ENCODE measurements at places on chromosomes 13 and 19. TPM values are rescaled to one million over a fixed set of nuclear protein-coding genes. Genes with fewer than 3 reads are reported as not detected.

GRCh38 chr13:57452228-57452627 lies 179.3 kb upstream of the PCDH17 start:
- H3K27ac ChIP-seq = no peak overlapping the region
- no peaks in the 10 kb centered on the region for H3K36me3 ChIP-seq
- H3K4me3 ChIP-seq = no peak overlapping the region
- no peaks in the 10 kb centered on the region for H3K4me1 ChIP-seq
- H3K27me3 ChIP-seq = no peaks in the 10 kb centered on the region

DNA sequence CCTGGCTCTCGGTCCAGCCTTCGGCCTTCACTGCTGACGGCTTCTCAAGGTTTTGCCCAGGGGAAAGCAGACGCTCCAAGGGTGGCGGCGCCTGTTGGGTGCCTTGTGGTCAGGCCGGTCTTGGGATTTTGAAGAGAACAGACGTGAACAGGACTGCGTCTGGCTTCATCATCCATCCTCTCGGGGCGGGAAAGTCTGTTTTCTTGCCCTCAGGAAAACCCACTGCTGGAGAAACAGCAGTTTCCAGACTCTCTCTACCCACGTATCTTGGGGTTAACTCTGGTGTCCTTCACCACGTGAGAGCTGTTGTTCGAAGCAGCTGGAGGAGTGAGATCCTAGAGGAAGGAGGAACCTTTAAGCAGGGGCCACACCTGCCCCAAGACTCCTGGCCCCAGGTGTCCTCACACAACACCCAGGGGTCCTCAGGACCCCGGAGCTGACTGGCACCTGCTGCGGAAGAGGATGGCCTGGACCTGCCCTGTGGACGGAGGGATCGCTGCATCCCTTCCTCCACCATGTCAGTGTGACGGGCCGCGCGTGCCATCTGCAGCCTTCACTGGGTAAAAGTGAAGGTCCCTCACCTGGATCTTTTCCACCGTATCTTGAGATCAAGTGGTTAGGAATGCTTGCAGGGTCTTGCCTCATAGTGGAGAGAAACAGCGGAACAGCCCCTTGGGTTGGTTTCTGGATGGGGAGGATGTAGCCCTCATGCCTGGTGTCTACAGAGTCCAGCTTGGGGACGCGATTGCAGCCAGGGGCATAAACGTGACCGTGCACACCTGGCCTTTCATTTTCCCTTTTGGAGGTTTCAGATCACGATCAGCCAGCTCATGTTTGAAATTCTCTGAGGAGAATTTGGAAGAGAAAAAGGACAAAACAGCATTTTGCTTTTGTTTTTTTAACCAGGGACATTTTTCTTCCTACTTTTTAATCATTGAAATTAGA lies 69.5 kb upstream of the MCF2L start:
- H3K4me1 ChIP-seq = peaks cover 6% of the 10 kb centered on the region
- no peak overlapping the region for H3K4me3 ChIP-seq
- peaks cover 7% of the 10 kb centered on the region for H3K27me3 ChIP-seq
- H3K36me3 ChIP-seq = no peaks in the 10 kb centered on the region
- DNase-seq = no peak

- no peak overlapping the region for H3K4me3 ChIP-seq
- no peaks in the 10 kb centered on the region for H3K4me1 ChIP-seq
- peaks cover 4% of the 10 kb centered on the region for H3K27me3 ChIP-seq
- no peak for DNase-seq
- no peak overlapping the region for H3K27ac ChIP-seq
- H3K36me3 ChIP-seq = no peaks in the 10 kb centered on the region
Measured at GRCh38 chr13:102291587-102292218, 110.1 kb downstream of the FGF14 start.

GRCh38 chr13:68047889-68048288 lies 817.8 kb upstream of the PCDH9 start:
- no peaks in the 10 kb centered on the region for H3K27me3 ChIP-seq
- no peak for DNase-seq
- no peak overlapping the region for H3K27ac ChIP-seq
- H3K4me3 ChIP-seq = no peak overlapping the region
- H3K4me1 ChIP-seq = no peaks in the 10 kb centered on the region

- H3K27me3 ChIP-seq = no peaks in the 10 kb centered on the region
- peaks cover 26% of the 10 kb centered on the region for H3K36me3 ChIP-seq
- no peaks in the 10 kb centered on the region for H3K4me1 ChIP-seq
- DNase-seq = no peak
Measured at GRCh38 chr13:48446464-48446863, 33.6 kb upstream of the LPAR6 start.

GRCh38 chr19:18385675-18386542 lies at the start of gene GDF15:
Gene GDF15 (plus strand): TSS chr19:18386158. CDS start chr19:18386190, 32 bp downstream.
- H3K4me1 ChIP-seq = no peaks in the 10 kb centered on the region
- no peak within 1 kb of the TSS for H3K27ac ChIP-seq
- H3K36me3 ChIP-seq = no peaks in the 10 kb centered on the region

GRCh38 chr13:88074794-88075510 lies 403.8 kb downstream of the SLITRK5 start:
- no peak for DNase-seq
- no peaks in the 10 kb centered on the region for H3K4me1 ChIP-seq
- no peaks in the 10 kb centered on the region for H3K27me3 ChIP-seq
- H3K4me3 ChIP-seq = no peak overlapping the region
- H3K27ac ChIP-seq = no peak overlapping the region

GRCh38 chr13:43942286-43942685 lies 62.6 kb downstream of the LACC1 start:
- no peaks in the 10 kb centered on the region for H3K4me1 ChIP-seq
- no peaks in the 10 kb centered on the region for H3K36me3 ChIP-seq
- no peak overlapping the region for H3K4me3 ChIP-seq

Gene KLK15
- total RNA-seq = not detected

Gene ANGPTL8
- not detected for total RNA-seq

Measured in naive thymus-derived CD8-positive, alpha-beta T cell (primary cell).